ENCODE measurements at places on chromosomes 5 and 9.
A peak's percentile ranks its signal among the peaks of the same experiment; 100 is the strongest.

GRCh38 chr5:105587963-105588662 lies 2025.5 kb upstream of the NUDT12 start:
- DNase-seq = peak; percentile 9

DNA sequence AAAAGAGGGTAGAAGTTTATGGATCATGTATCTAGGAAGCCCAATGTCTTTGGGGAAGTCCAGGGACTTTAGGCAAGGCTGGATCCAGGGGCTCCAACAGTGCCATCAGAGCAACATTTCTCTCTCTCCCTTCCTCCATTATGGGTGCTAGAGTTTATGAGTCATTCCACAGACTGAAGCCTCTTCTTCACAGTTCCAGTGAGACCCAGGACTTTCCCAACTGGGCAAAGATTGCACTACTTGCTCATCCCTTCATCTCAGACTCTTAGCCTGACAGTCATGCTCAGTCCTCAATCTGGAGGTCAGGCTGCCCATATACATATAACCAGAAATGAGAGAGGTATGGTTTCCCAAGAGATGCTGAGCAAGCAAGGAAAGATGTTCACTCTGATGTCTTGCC lies 110.7 kb downstream of the FEM1C start:
- DNase-seq = no peak

GRCh38 chr5:124056326-124056990 lies 544.5 kb downstream of the CSNK1G3 start:
- DNase-seq = no peak

GRCh38 chr9:125380406-125380805 lies 118.8 kb downstream of the GAPVD1 start:
- DNase-seq = no peak
